ENCODE measurements at places on chromosomes 1 and 21.
A peak's percentile ranks its signal among the peaks of the same experiment; 100 is the strongest.

- DNase-seq = peak; percentile 74
Measured at GRCh38 chr1:154567386-154568156, at the start of gene CHRNB2. TSS of gene CHRNB2 (plus strand) at chr1:154567778. CDS start at chr1:154568045, 267 bp downstream.

DNA sequence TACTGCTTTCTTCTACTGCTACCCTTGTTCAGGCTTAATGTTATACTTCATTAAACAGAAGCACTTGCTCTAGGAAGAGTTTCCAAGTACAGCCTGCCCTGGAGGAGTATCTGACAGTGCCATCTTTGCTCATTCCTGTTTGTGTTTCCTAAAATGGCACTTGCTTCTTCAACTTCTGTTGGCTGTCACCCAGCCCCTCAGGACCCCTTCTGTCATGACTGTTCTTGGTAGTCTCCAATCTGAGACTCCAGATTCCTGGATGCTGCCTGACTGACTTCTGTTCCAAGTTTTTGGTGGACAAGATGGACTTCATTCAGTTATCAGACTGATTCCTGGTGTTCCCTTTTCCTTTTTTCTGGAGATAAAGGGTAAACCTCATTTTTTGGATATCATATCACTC, 104.1 kb downstream of the SLC35F3 start:
- DNase-seq = no peak

- no peak for DNase-seq
Measured at GRCh38 chr1:6134206-6134605, 45.9 kb downstream of the CHD5 start.

GRCh38 chr1:81560629-81561028, 240.1 kb upstream of the ADGRL2 start:
- DNase-seq = no peak

- DNase-seq = no peak
Measured at GRCh38 chr1:177753655-177754054, 216.2 kb downstream of the SEC16B start.

- no peak for DNase-seq
Measured at GRCh38 chr1:20380175-20380574, 89.5 kb downstream of the VWA5B1 start.

- no peak for DNase-seq
Measured at GRCh38 chr1:167128261-167129227, 34.7 kb downstream of the STYXL2 start.

DNA sequence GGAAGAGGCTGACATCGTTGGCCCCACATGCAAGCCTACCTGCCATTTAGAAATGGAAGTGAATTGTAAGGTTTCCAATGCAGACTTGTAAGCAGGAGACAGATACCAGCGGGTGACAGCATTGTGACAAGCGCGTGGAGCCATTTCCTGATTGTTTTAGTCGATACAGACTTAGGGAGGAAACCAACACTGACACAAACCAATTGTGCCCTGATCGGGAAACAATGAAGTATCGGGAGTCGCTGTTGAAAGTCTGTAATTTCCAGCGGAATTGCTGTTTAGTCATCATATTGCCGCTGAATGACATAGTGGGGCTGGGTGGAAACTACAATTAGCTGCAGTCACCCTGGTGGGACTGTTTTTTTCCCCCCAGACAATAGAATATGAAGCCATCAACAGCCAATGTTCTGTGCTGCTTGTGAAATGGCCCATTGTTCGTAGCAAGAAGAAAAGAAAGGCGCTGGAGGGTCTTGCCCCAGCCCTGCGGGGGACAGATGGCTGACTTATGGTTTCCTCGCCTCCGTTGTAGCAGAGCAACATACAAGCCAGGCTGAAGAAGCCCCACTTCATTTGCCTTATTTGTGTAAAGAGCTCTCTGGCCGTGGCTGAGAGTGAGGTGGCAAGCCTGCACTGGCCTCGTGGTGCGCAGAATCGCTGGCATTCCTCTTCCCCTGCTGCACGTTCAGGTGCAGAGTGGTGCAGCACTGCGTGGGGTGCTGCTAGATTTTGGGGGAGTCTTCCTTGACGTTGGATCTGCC, 462.7 kb downstream of the CAMTA1 start:
- no peak for DNase-seq
